Fibroblast of skin of back (primary cell): ENCODE measurements at places on chromosomes 11 and 22.

DNA sequence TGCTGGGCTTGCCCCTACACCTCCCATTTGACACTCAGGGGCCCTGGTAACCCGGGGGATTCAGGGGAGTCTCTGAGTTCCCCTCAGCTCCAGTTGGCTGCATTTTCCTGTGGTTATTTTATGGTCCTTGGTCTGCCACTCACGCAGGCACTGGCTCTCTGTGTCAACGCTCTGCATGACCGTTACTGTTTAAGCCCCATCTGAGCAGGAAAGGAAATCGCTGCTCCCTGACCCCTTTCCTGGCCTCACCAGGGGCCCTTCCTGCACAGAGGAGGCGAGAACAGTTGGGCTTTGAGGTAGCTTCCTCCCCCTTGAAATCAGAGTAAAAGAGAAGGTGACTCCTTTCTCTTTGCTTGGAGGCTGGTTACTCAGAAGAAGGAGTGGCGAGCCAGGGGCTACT is 2.4 kb downstream of the C1QTNF4 start:
- no peak for DNase-seq

DNA sequence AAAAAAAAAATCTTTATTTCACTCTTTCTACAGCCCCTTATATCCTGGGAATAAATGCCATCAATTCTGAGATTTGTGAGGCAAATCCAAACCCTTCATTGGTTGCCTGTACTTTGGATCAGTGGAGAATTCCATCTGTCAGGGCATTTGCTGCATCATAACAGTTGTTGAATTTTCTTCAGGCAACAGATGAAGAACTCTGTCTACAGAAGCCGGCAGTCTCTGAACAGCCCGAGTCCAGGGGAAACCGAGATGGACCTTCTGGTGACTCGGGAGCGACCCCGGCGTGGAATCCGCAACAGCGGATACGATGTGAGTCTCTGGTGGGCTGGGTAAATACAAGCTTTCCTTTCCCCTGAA is 82.3 kb downstream of the C11orf91 start:
- DNase-seq, result no peak

DNA sequence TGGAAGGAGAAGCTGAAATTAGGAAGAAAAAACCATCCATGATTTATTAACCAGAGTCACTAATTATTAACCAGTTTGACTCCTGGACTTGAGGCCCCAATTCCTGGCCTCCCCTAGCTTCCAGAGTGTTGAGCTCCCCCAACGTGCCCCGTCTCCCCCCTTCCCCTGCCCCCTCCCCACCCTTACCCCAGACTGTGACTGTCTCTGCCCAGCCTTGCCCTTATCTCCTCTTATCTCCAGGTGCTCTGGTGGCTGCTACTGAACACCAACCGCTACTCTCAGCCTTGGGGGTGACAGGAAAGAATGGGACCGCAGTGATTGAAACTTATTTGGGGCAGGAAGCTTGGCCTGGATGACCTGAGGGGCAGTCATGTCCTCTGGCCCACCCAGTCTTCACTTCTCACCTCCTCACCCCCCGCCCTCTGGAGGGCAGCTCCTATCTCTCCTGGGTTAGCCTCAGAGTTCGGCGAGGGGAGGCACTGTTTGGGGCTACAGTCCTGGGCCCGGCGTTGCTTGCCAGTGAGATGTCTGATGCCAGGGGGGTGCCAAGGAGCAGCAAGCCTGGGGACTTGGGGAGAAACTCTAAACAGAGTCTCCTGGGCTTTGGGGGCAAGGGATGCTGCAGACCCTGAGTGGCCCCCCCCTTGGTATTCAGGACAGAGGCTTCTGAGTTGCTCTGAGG is 15.5 kb downstream of the NECTIN1 start:
- DNase-seq, result no peak

GRCh38 chr11:64859542-64860414 is 15.3 kb upstream of the CDC42BPG start:
- no peak for DNase-seq

DNA sequence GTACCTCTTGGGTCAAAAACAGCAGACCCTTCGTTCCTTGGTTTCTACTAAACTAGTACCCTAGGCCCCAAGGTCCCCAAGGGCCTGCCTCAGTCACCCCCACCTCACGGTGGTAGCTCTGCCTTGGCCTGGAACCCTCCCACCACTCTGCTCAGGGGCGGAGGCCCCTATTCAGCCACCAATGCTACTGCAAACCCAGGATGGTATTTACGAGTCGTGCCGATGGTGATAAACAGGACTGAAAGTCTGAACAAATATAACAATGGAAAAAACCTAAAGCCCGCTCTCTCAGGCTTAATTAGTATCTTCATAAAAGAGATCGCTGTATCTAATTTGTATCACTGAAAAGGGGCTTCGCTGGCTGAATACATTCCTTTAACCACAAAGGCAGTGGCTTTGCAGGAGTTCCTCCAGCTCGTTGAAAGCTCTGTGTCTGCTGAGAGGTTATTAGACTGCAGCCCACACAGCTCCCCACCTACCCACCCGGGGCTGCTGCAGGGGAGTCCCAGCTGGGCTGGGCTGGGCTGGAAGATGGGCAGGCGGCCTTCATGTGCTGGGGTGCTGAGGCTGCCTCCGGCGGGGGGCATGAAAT is 15.2 kb downstream of the SHISAL1 start:
- no peak for DNase-seq

GRCh38 chr11:85620256-85620655 is 6.9 kb downstream of the DLG2 start:
- no peak for DNase-seq
